ENCODE measurements at places on chromosomes 13 and 19.
A peak's percentile ranks its signal among the peaks of the same experiment; 100 is the strongest.

- no peak overlapping the region for H3K4me3 ChIP-seq
- no peaks in the 10 kb centered on the region for H3K4me1 ChIP-seq
- no peak for DNase-seq
- no peak overlapping the region for H3K27ac ChIP-seq
Observed at GRCh38 chr13:69565334-69565733, 542.3 kb upstream of the ATXN8OS start.

DNA sequence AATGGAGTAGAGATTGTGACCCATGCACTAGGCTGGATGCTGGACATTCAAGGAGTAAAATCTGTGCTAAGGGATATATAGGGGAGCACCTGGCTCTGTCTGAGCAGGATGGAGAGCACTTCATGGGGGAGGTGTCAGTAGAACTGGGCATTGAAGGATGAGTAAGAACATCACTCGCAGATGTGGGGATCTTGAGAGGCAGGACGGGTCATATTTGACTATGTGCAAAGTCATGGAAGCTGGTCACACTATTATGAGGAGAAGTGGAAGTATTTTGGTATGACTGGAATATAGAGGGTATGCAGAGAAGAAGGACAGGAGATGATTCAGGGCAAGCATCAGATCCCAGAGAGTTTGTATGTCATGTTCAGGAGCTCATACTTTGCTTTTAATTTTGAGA, 62.9 kb upstream of the PCDH8 start:
- no peaks in the 10 kb centered on the region for H3K4me1 ChIP-seq
- no peaks in the 10 kb centered on the region for H3K36me3 ChIP-seq
- no peak overlapping the region for H3K4me3 ChIP-seq
- DNase-seq = no peak
- no peak overlapping the region for H3K27ac ChIP-seq

DNA sequence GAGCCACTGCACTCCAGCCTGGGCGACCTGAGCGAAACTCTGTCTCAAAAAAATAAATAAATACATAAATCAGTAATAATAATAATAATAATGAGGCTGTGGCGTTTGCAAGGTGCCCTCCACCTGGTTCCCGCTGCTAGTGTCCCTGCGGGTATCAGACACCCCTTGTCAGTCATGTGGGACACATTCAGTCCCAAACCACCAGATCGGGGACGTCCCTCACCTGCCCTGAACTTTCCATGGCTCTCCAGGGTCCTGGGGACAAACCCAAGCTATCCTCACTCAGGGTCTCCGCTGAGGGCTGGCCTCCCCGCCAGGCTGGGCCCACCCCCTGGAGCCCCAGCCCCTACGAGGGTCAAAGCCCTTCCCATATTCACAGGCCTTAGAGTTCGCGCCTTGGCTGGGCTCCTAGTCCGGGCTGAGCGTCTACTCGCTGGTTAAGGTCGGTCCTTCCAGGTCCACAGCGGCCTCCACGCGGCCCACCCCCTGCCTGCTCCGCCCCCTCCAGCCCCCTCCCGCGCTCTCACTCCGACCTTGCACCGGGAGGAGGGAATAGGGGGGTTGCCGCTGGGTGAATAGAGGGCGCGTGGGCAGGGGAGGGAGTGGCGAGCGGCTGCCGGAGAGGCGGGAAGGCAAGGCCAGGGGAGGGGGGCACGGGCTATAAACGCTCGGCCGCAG, 349 bp upstream of the KISS1R start:
- H3K27me3 ChIP-seq = peaks cover 42% of the 10 kb centered on the region
- H3K4me3 ChIP-seq = no peak overlapping the region
- DNase-seq = no peak

DNA sequence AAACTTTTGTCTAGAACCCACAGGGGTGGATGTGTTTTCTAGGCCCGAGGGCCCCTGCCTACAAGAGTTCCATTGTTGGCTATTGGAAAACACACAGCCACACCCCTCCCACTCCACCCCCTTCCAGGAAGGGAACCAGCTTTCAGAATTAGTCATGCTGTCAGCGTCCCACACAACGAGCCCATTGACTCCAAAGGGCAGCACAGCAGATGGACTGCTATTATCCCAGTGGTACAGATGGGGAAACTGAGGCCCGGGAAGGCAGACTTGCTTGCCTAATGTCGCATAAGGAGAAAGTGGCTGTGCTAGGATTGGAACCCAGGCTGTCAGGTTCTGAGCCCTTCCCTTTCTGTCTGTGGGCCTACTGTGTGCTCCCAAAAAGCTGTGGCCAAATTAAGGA, 8.1 kb upstream of the FXYD3 start:
- no peak for DNase-seq
- H3K36me3 ChIP-seq = no peaks in the 10 kb centered on the region
- H3K27ac ChIP-seq = no peak overlapping the region
- H3K4me3 ChIP-seq = no peak overlapping the region

- H3K36me3 ChIP-seq = no peaks in the 10 kb centered on the region
- no peak overlapping the region for H3K4me3 ChIP-seq
- no peak for DNase-seq
- no peak overlapping the region for H3K27ac ChIP-seq
- no peaks in the 10 kb centered on the region for H3K4me1 ChIP-seq
Observed at GRCh38 chr19:32471811-32472210, 66.2 kb downstream of the DPY19L3 start.

DNA sequence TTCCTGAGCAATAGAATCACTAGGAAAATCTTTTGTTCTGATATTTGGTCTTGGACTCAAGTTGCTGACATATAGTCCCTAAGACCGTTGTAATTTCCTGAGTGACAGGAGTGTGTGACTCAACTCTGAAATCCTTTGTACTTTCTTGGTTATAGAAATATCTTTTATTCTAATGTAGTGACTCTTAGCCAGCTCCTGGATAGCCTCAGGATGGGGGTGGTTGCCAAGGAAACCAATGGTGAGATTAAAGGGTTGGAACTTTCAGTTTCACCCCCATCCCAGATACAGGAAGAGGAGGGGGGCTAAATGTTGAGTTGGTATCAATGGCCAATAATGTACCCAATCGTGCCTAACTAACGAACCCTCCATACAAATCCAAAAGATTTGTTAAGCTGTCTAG, 41.8 kb downstream of the MBD3L2B start:
- DNase-seq = no peak
- no peak overlapping the region for H3K4me3 ChIP-seq
- no peaks in the 10 kb centered on the region for H3K36me3 ChIP-seq
- H3K4me1 ChIP-seq = no peaks in the 10 kb centered on the region
- H3K27me3 ChIP-seq = no peaks in the 10 kb centered on the region

GRCh38 chr13:25037057-25037813, 58.7 kb upstream of the PABPC3 start:
- no peak overlapping the region for H3K4me3 ChIP-seq
- H3K27me3 ChIP-seq = peaks cover 13% of the 10 kb centered on the region
- DNase-seq = peak; percentile 73
- H3K4me1 ChIP-seq = no peaks in the 10 kb centered on the region
- H3K36me3 ChIP-seq = no peaks in the 10 kb centered on the region

DNA sequence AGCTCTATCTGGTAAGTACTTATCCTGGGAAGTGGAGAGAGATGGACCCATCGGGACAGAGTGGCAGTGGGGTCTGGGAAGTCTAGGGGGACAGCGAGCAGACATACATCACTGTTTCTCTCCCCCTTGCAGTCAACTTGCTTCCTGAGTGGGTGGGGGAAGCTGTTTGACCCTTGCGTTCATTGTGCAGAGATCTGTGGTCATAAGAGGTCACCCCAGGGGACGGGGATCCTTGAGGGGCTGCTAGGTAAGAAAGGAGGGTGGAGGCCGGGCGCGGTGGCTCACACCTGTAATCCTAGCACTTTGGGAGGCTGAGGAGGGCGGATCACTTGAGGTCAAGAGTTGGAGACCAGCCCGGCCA, 474 bp downstream of the ARHGEF18 start:
- DNase-seq = no peak
- no peak overlapping the region for H3K27ac ChIP-seq
- H3K36me3 ChIP-seq = no peaks in the 10 kb centered on the region
- no peaks in the 10 kb centered on the region for H3K4me1 ChIP-seq
- H3K27me3 ChIP-seq = no peaks in the 10 kb centered on the region
- no peak overlapping the region for H3K4me3 ChIP-seq

DNA sequence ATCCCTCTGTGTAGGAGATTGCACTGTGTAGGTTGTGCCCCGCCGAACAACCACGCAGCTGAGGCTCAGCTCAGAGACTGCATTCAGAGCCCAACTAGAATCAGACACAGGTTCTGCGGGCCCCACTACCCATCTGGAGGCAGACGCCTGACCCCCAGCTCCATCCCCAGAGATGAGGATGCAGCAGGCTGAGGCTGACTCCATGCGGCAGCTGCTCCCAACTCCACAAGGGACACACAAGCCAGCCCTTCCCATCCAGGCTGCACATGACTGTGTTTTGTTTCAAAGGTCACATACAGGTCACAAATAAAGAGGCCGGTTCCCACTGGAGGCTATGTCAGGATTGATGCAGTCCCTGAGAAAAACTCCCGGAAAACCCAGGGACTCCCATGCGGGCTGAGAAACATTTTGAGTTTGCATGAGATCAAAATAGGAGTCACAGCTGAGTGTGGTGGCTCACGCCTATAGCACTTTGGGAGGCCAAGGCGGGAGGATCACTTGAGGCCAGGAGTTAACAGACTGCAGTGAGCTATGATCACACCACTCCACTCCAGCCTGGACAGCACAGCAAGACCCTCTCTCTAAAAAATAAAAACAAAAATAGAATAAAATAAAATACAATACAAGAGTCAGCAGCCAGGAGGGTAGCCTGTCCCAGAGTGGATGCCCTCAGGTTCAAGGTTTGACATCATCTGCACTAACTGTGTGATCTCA, 14.0 kb downstream of the ELL start:
- no peaks in the 10 kb centered on the region for H3K36me3 ChIP-seq
- H3K27me3 ChIP-seq = no peaks in the 10 kb centered on the region
- no peak overlapping the region for H3K4me3 ChIP-seq
- H3K4me1 ChIP-seq = peaks cover 63% of the 10 kb centered on the region

DNA sequence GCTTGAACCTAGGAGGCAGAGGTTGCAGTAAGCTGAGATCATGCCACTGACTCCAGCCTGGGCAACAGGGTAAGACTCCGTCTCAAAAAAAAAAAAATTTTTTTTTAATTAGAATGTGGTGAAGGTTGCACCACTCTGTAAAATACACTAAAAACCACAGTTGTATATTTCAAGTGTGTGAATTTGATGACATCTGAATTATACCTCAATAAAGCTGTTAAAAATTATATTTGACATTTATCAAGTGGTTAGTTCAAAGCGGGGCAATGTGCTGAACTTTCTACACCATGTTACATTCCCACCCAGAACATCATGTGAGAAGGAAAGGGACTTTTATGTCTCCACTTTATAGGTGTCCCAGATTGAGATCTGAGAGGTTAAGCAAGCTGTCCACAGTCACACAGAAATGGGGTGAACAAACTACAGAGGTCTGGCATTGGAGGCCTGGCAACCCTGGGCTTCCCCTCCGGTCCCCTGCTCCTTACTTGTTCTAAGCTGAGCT, 5.9 kb upstream of the S1PR5 start:
- H3K27me3 ChIP-seq = peaks cover 8% of the 10 kb centered on the region
- peaks cover 4% of the 10 kb centered on the region for H3K4me1 ChIP-seq
- no peak overlapping the region for H3K27ac ChIP-seq
- no peak overlapping the region for H3K4me3 ChIP-seq
- no peak for DNase-seq
- H3K36me3 ChIP-seq = no peaks in the 10 kb centered on the region
